COLO829 (cell line): ENCODE measurements at places on chromosomes 5 and 9.

DNA sequence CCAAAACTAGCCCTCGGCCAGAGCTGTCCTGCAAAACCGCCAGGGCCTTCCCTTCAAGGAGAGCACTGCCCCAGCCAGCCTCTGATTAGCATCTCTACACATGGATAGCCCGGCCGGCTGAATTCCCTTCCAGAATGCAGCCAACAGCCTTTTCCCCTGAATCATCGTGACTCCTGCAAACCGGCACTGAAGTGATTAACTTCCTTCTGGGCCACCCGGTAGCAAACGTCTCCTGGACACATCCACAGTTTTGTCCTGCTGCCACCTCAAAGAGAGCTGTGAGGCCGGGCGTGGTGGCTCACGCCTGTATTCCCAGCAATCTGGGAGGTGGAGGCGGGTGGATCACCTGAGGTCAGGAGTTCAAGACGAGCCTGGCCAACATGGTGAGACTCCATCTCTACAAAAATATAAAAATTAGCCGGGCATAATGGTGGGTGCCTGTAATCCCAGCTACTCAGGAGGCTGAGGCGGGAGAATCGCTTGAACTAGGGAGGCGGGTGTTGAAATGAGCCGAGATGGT, 21.1 kb upstream of the EEIG1 start:
- DNase-seq = no peak

- DNase-seq = no peak
Observed at GRCh38 chr5:99590806-99591205, 662.0 kb upstream of the CHD1 start.

DNA sequence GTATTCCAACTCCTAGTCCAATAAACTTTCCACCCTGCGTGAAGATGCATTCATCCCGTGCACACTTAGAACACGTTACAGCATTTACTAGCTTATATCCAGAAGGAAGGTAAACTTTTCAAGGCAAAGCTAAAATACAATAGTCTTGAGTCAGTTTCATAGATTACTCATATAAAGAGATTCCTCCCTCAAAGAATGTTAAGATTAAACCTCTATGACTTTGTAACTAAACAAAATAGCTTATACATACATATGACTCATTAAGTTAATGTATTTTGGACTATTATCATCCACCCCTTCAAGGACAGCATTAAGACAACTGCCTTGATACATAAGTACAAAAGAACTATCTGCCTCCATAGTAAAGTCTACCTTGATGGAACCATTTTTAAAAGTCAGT, 36.1 kb downstream of the TLE1 start:
- no peak for DNase-seq

DNA sequence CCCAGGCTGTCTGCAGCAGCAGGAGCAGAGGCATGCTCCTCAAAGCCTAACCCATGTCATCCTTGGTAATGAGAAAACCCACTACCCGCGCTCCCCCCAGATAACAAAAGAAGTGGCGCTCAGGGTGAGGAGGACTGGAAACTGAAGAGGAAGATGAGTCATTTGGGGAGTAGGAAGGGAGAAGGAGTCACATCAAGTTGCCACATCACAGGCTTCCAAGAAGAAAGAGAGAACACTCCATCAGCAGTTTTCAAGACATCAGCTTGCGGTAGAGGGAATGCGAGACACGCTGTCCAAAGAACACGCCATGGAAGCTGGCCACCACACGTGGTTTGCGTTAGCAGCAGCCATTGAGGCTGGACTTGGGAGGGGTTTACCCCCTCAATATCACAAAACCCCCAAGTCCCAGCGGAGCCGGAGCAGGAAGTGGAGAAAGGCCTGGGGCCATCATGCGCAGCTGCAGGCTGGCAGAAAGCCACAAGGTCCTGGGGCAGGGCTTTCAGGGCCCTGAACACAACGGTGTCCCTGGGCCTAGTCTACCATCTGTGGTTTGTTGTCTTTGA, 41.5 kb downstream of the SH3PXD2B start:
- DNase-seq = no peak

GRCh38 chr9:120663950-120664349, 50.3 kb downstream of the MEGF9 start:
- no peak for DNase-seq

DNA sequence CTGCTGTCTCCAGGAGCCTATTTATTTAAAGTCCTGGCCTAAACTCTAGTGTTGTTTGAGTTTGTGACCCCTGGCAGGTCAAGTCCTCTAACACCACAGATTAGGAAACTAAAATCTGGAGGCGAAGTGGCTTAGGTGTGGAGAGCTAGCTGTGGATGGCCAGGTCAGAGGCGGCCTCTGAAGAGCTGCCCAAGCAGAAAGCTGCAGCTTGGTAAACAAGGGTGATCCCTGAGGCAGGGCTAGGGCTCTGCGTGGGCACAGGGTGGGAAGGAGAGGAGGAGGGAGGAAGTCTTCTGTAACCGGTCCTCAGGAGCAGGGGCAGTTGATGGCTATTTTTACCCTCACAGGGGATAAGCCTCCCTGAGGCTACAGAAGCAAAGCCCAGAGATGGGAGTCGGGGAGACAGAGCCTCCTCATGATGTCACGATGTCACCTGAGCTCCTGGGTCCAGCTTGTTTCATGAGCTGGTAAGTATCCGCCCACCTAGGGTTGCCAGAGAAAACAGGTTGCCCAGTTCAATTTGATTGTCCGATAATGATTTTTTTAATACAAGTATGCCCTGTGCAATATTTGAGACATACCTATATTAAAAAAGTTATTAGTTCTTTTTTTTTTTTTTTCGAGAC, 25.9 kb upstream of the BOD1 start:
- no peak for DNase-seq

GRCh38 chr5:126449751-126450271, 26.6 kb downstream of the GRAMD2B start:
- DNase-seq = no peak

DNA sequence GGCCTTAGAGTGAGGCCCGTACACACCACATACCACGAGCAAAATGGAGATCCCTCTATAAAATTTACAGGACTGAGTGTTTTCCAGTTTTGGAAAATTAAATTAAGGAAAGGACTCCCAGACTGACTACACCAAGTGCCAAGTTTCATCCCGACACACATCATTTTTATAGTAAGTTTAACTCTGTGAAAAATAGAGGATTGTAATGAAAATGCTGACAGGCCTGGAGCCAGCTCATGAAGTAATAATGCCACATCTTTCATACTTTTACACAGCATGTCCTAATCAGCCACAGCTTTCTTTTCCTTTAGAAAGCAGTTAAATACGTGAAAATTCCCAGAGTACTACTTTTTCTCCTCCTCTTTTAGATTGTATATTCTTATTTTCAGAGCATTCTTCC, 169.2 kb downstream of the SAXO1 start:
- DNase-seq = no peak

GRCh38 chr9:129464972-129465833, 155.7 kb downstream of the C9orf50 start:
- DNase-seq = no peak

- no peak for DNase-seq
Observed at GRCh38 chr5:54902791-54903473, 82.5 kb downstream of the ESM1 start.
